ENCODE measurements at places on chromosomes 12 and 14.
A peak's percentile ranks its signal among the peaks of the same experiment; 100 is the strongest.

- peak; percentile 98 for DNase-seq
Observed at GRCh38 chr12:19967431-19967830, 400.9 kb upstream of the PDE3A start.

- no peak for DNase-seq
Observed at GRCh38 chr12:25980035-25980434, 21.6 kb downstream of the RASSF8 start.

DNA sequence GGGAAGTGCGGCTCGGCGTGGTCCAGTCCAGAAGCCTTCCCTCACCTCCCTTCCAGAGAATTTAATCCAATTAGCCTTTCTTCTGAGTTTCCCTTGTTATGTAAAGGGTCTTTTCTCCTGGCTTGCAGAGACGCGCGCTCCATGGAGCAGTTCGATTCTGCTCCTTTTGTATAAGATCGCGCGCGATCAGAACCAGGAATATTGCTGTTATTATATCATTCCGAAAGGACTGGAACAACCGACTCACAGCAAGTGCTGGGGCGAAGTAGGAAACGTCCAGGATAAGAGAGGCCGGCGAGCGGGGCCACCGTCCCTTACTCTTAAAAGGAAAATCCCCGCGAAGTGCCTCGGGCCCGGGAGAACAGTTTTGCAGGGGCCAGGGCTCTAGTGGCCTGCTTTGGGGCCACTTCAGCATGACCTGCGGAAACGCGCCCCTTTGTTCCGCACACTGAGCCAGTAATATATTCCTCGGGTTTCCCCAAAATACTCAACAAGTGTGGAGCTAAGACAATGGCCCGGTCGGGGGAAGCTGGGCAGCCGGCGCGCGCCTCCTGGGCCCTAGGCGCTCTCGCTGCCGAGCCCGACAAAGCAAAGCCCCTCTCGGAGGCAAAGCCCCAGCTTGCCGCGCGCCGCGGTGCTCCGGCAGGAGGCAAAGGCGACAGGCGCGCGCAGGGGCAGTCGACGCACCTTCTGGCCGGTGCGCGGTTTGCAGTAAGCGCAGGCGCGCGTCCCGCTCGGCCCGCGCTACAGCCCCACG lies 2.9 kb downstream of the RFX4 start:
- no peak for DNase-seq

- peak; percentile 7 for DNase-seq
Observed at GRCh38 chr12:60421741-60422140, 825.9 kb downstream of the SLC16A7 start.

DNA sequence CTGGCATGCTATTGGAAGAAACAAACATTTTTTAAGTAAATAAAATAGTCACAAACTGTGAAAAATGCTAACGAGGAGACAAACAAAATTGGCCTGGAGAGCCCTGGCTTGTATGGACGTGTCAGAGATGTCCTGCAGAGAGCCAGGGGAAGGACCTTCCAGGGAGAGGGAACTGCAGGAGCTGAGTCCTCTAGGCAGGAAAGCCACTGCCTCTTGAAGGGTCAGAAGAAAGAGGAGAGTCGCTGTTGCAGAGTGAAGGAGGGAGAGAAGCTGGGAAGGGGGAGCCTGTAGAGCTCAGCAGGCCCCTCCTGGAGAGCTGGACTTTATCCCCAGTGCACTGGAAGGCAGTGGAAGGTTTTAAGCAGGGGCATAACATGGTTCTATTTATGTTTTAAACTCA lies 80.3 kb upstream of the PWP1 start:
- no peak for DNase-seq
